ENCODE measurements at places on chromosomes 12 and 14.

- no peak for DNase-seq
These were observed 44.2 kb upstream of the TSPAN9 start for GRCh38 chr12:3032770-3033538.

DNA sequence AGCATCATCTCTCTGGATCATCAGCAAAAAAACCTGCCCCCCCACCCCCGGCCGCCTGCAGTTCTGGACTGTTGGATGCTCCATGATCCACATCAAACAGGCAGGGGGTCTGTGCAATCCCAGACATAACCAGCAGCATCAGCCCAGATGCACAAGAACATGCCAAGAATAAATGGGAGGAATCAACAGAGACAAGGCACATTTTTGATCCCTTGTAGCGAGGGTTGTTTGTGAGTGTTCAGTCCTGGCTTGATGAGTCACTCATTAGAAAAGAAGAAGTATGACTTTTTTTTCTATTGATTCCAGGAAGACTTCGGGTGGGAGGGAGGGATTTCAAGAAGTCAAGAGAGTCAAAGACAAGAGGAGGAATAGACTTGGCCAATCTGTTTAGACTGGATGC is 244.2 kb downstream of the KSR2 start:
- DNase-seq = no peak

DNA sequence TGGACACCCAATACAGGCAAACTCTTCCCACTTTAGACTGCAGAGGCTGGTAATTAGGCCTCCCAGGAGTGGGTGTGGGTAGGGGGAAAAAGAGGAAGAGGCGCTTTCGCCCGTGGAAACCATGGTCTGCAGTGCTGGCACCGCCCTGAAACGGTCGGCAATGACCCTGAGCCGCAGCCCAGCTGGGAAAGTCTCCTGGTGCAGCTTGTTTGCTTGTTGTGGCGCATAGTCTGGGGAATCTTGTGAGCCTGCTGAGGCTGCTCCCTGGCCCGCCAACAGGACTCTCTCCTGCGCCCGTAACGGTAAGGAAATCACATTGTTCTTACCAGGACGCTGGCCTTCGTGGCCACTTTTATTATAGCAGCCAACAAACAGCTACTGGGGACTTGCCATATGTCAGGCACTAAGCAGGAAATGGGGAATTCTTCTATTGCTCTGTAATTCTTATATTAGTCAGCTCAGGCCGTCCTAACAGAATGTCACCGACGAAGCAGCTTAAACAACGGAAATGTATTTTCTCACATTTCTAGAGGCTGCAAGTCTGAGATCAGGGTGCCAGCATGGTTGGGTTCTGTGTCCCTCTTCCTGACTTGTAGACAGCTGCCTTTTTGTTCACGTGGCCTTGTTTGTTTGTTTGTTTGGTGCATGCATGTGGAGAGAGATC is 52.5 kb upstream of the RIN3 start:
- no peak for DNase-seq

DNA sequence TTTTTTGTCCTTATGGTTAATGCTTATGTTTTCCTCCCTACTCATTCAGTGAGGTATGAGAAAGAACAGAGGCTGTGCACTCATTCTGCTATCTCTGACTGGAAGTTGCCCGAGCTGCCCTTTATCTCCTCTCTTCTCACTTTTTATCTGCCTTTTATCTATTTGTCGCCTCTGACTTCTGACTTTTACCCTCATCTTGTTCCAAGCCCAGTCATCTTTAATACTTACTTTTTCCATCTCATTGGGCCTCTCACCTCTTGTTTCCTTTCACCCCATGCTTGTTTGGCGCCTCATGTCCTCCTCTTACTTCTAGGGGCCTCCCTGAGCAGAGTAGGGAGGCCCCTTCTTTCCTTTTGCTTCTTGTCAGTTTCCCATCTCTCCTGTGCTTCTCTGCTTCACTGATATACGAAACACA is 50.7 kb downstream of the DIP2B start:
- no peak for DNase-seq

GRCh38 chr14:67357969-67358354 is 1.6 kb downstream of the ATP6V1D start:
- no peak for DNase-seq

DNA sequence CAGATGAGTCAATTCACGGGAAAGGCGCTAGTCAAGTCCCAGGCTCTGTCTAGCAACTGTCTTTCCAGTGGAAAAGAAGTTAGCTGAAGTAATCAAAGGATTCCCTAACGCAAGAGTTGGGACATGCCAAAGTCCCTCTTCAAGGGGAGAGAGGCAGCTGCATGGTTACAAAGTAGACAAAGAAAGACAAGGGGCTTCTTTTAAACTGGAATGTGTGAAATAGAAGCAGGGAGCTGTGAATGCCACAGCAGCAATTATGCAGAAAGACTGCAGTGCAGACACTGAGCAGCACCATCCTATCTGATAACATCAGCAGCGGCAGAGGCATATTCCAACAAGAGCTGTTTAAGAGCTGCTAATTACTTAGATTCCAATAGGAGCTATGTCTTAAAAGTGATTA is 12.5 kb upstream of the CIPC start:
- no peak for DNase-seq

DNA sequence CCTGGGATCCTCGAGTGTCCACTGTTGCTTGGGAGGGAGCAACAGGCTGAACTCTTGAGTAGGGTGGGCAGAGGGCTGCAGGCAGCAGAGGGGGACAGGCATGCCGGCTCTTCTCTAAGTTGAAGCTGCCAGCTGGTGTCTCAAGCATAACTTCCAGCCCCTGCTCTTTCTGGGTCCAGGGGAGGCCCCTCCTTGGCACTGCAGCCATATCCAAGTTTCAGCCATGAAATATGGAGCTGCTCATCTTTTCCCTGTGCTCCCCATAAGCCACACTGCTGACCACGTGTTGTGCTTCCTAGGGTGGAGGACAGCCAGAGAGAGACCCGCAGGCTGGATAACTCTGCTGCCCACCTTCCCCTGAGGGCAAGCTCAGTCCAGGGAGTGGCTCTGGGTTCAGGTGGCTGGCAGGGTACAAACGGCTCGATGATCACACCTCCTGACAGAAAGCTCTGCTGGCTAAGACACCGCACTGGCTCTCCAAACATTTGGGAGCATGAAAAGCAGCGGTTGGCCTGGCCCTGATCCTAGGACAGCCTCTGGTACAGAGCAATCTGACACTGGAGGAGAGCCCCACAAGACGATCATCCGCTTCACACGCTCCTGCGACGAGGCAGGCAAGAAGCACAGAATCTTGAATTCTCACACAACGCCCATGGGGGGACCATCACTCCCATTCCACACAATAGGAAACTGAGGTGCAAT is 79.6 kb downstream of the PITPNM2 start:
- DNase-seq = peak; percentile 84

GRCh38 chr12:19127270-19127669 is 2.3 kb upstream of the PLEKHA5 start:
- no peak for DNase-seq

DNA sequence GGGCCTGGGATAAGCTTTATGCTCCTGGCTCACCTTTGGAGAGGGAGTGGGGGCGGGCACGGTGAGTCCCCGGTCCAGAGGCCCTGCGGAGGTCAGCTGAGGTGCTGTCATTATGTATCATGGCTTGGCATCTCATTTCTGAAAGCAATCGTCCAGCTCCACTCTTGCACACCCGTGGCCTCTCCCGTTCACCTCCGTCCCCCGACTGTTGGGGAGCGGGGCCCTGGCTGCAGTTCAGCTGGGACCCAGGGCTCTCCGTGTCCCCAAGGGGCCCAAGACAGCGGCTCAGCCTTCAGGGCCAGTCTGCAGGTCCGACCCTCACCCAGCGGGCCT is 10.6 kb downstream of the BMP4 start:
- DNase-seq = no peak

GRCh38 chr14:50069325-50069724 is 47.0 kb downstream of the VCPKMT start:
- no peak for DNase-seq

Measured in posterior vena cava (tissue), 2 donors.